ENCODE measurements at places on chromosomes 5 and 9.

GRCh38 chr5:37272511-37272910 is 23.3 kb upstream of the CPLANE1 start:
- no peak for DNase-seq

DNA sequence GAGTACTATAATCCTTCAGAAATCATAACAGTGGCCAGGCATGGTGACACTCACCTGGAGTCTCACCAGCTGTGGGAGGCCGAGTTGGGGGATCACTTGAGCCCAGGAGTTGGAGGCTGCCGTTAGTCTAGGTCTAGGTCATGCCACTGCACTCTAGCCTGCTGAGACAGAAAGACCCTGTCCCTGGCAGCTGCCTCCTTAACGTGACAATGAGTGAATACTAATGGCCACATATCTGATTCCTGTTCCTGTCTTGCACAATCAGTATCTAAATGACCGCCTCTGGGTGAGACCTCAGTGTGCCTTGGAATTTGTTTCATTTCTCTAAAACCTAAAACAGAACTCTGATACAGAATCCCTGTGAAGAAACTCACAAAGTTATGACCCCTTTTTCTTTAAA is 131.0 kb upstream of the DAB2 start:
- no peak for DNase-seq

DNA sequence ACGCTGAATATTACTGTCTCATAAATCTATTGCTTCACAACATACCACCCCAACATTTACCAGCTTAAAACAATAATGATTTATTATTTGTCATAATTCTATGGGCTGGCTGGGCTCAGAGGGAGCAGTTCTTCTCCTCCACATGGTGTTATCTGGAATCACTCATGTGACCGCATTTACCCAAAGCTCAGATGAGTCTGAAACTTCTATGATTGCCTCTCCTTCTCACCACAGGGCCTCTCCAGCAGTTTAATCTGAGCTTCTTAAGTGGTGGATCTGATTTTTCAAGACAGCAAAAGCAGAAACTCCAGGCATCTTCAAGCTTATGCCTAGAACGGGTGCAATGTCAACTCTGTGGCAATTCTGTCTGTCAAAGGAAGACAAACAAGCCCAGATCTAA is 210.3 kb upstream of the ADRA1B start:
- no peak for DNase-seq

DNA sequence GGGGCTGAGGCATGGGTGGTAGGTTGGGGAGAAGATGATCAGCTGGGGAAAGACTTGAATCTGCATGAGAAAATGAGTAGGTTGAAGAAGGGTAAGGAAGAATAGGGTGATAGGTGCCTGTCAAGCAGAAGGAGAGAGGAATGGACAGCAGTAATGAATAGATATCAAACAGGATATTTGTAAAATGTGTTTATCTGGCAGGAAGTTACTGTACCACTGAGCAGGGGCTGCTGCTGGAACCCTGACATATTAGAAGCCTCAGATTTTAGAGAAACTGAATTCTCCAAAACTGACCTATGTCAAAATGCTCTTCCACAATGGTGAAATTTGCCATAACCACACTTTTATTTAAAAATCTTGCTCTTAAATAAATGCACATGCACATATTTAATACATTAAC is 41.0 kb downstream of the CCDC192 start:
- DNase-seq, result no peak

- no peak for DNase-seq
Measured at GRCh38 chr5:5593391-5593790, 170.9 kb downstream of the ICE1 start.

- no peak for DNase-seq
Measured at GRCh38 chr5:167594061-167594435, 697.4 kb upstream of the WWC1 start.

DNA sequence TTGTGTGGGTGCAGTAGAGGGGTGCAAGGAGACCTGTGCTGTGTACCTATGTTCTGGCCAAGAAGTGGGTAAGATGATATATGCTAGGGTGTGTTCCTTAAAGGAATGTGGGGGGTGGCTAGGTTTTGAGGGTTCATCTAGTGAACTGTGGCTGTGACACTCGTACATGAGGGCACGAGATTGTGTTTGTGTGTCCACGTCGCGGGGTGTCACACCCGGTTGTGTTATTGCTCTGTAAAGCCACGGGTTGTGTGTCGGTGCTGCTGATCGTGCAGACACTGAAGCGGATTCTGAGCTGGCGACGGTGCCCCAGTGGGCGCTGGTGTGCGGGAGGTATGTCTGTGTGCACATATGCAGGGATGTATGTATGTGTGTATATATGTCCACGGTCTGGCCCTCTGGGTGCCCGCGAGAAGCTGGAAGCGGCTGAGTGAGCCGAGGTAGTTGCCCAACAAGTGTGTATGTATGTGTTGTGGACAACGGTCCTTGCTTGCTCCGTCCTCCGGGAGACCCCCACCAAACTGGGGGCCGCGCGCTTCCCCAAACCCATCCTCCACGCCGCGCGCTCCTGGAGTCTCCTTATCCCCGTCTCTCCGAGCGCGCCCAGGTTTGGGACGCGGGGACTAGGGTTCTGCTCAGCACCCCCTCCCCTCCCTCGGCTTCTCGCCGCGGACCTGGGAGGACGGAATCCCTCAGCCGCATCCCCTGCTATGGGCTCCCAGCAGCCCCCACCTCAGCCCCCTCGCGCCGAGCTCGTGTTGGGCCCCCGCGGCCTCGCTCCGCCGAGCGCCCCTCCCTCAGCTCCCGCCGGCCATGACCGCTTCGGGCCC is 639 bp downstream of the PCDH1 start:
- no peak for DNase-seq

GRCh38 chr5:73441378-73441777 is 7.2 kb downstream of the FOXD1 start:
- DNase-seq, result no peak

- no peak for DNase-seq
Measured at GRCh38 chr9:74753650-74754049, 134.1 kb downstream of the TRPM6 start.

GRCh38 chr9:34179213-34180136 is 632 bp downstream of the UBAP1 start:
- peak; percentile 47 for DNase-seq

- no peak for DNase-seq
Measured at GRCh38 chr5:16924206-16924605, 11.9 kb downstream of the MYO10 start.

DNA sequence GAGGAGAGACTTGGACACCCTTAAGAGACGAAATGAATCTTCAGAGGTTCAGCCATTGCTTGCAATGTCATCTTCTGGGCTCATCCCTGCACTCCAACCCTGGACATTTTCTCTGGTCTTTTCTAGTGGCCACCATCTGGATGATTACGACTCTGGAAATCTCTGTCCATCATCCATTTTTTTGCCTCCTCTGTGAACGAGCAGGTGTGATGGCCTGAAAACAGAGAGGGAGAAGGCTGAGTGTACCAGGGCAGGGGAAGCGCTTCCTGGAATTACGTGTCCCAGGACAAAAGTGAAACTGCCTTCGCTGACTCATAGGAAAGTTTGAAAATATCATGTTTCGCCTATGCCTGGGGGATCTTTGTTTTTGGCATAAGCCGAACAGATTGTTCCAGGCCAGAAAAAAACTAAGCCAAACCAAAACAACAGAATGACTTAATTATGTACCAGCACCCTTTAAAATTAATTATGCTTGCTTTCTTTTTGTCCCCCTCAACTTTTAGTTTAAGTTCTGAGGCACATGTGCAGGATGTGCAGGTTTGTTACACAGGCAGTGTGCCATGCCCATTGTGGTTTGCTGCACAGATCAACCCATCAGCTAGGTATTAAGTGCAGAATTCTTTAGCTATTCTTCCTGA is 31.9 kb downstream of the ANKRD33B start:
- peak; percentile 80 for DNase-seq

DNA sequence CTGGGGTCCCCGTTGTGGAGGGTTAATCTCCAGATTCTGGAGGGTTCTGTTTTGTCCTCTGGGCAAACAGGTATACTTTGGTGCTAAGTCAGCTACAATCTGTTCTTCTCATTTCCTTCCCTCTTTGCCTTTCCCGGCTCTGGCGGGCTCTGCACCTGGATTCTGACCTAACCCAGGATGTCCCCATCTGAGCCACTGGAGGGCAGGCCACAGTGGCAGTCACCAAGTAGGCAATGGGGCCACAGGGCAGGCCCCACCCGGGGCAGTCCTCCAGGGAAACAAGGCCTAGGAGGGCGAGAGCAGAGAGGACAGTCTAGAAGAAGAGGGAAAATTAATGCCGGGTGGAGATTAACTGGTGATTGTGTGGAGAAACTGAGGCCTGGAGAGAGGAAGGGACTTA is 40.4 kb upstream of the HRH2 start:
- DNase-seq, result no peak

DNA sequence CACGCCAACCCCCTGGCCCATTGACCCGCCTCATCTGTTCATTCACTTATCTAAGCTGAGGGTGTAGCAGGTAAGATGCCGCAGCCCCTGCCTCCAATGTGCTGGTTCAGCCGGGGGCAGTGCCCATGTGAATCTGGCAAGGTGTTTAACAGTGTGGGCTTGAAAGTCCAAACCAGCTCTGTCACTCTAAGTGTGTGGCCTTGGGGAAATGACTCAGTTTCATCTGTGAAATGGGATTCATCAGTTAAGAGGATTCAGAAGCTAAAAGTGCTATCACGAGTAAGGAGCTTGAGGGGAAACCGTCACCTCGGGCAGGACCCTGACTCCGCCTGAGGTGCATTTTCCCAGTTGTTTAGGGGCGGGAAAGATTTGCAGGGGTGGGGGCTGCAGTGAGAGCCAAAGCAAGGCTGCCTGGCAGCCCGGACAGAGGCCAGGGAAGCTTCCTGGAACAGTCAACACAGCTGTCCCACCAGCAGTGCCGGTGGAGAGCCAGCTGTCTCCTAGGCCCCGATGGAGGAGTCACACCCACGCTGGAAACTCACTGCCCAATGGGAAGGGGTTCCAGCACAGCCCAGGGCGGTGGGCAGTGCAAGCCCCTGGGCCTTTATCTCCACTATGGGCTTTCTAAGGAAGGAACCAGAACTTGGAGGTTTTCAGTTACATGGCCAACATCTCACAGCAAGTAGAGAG is 9.7 kb upstream of the URM1 start:
- DNase-seq, result no peak
